ENCODE measurements at places on chromosomes 13 and 19.

- DNase-seq = no peak
Measured at GRCh38 chr13:113298043-113298945, 1.3 kb downstream of the LAMP1 start.

GRCh38 chr19:8342316-8342683 lies 762 bp downstream of the KANK3 start:
- no peak for DNase-seq

GRCh38 chr19:10760273-10760944 lies 42.5 kb downstream of the DNM2 start:
- peak; percentile 28 for DNase-seq

- peak; percentile 75 for DNase-seq
Measured at GRCh38 chr19:35908973-35909683, 1.0 kb upstream of the TYROBP start.

- no peak for DNase-seq
Measured at GRCh38 chr13:99895444-99896368, 75.9 kb downstream of the ZIC5 start.

- DNase-seq = no peak
Measured at GRCh38 chr19:18488838-18489626, 32.8 kb downstream of the ELL start.

GRCh38 chr13:41956272-41956671 lies 4.6 kb downstream of the VWA8 start:
- no peak for DNase-seq

DNA sequence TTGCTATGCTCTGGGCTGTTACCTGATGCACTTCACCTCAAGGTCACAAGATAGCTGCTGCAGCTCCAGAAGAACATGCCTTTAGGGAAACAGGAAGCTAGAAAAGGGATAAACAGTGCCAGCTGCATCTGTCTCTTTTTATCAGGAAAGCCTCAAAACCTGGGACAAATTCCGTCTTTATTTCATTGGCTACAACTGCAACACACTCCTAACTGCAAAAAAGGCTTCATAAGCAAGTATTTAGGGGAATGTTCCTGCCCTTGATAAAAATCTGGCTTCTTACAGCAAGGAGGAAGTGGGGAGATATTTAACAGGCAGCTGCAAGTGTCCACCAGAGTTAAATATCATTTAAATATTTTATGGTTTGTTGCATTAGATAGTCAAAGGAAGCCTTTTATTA lies 34.2 kb upstream of the SERTM1 start:
- DNase-seq = no peak

DNA sequence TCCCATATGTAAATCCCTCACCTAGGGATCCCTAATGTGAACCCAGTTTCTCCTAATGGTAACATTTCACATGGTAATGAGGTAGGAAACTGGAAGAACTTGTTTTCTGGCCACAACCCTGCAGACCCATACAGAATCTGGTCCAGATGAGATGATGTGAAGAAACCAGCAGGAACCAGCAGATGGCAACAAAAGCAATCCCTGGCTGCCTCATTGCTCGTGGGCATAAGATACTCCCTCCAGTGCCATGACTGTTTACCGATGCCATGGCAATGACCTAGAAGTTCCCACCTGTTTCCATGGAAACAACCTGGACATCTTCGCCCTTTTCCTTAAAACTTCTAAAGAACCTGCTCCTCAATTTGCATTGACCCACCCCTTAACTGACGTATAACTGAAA lies 1.4 kb upstream of the CD209 start:
- DNase-seq = peak; percentile 19

GRCh38 chr13:43657485-43657884 lies 129.3 kb downstream of the ENOX1 start:
- DNase-seq = no peak

DNA sequence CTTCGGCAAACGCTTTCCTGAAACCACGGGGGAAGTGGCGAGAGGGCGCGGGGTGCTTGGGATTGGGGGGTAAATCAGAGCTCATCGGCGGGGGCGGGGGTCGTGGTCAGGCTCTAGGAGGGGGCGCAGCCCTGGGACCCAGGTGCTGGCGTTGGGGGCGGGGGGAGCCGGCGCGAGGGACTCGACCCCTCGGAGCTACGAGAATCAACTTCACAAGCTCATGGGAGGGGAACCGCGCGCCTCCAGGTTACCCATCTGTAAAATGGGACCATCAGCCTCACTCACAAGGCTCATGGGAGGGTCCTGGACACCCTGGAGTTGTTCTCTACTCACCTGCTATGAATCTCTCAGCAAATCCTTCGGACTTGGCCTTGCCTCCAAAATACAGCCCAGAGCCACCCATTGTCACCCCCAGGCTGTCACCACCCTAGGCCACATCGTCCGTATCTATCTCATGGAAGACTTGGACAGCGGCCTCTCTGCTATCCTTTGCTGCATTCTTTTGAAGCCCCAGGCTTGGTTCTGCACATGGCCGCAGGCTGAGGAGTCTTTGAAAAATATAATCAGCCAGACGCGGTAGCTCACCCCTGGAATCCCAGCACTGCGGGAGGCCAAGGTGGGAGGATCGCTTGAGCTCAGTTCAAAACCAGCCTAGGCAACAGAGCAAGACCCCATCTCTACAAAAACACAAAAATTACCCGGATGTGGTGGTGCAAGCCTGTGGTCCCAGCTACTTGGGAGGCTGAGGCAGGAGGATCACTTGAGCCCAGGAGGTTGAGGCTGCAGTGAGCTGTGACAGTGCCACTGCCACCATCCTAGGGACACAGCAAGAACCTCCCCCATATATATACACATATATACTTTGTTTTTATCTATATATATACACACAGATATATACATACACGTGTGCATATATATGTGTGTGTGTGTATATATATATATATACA lies 939 bp upstream of the RANBP3 start:
- no peak for DNase-seq

GRCh38 chr19:19542507-19542906 lies 4.4 kb downstream of the CILP2 start:
- DNase-seq = no peak

DNA sequence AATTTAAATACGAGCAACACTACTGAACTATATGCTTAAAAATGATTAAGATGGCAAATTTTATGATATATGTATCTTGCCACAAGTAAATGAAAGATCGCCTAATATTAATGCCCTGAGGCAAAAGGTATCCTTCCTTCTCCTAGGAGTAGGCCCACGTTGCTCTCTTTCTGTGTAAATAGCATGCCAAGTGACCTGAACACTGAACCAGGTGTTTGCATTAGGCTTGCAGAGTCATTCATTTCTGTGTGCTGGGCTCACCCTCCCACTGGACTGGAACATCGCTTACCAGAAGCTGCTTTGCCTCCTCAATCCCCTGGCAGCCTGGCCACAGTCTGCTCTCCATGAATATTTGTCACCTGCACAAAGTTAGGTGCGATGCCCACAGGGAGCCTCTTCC lies 83.3 kb upstream of the TNFSF11 start:
- DNase-seq = no peak

- DNase-seq = no peak
Measured at GRCh38 chr13:67094952-67095351, 135.2 kb downstream of the PCDH9 start.

DNA sequence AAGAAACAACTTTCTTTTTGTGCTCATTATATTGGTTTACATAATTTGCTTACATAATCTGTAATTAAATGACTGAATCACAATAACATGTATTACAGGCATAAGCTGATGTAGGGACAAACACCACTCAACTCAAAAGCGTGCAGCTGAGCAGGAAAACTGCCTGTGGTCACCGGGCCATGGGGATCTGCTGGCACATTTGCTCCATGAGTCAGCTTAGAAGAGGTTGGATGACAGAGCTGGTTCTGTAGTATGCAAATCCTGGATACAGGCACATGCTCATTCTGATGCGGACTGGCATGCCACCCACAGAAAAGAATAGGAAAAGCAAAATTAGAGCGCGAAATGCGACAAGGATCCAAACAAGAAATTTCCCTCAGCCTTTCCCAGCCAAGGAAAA lies 128.6 kb downstream of the USP12 start:
- no peak for DNase-seq

DNA sequence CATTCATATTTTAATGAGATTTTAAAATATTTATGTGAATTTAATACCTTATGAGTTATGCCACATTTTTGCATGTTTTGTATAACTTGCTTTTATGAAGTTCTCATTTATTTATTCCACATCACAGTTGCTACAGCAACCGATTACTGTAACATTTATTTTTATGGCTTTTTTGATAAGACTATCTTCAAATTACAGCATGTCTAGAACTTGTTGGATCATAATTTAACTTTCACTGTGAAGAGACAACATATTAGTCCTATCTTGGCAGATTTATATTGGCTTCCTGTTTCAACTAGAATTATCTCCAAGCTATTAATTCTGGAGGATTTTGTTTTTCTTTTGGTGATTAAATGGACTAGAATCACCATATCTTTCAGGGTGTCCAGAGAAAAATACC lies 793.7 kb upstream of the SLITRK5 start:
- DNase-seq = no peak

GRCh38 chr13:112341446-112341845 lies 34.7 kb upstream of the SPACA7 start:
- DNase-seq = no peak

DNA sequence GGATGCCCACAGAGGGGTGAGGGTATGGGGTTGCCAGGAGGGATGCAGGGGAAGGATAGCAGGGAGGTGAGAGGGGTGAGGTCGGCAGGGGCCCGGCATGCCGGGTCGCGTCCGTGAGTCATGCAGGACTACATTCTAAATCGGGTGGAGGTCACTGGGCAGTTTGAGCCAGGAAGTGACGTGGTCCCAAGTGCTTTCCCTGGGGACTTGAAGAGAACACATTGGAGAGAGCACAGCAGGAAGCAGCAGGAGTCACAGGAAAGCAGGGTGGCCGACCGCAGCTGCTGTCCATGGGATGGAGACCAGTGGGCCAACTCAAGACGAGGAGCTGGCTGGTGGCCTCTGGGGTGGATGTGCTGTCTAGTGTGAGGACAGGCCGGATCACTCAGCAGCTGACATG lies 92.0 kb upstream of the WASF3 start:
- no peak for DNase-seq

- DNase-seq = no peak
Measured at GRCh38 chr19:47075941-47076340, 27.5 kb upstream of the TMEM160 start.
